ENCODE measurements at places on chromosomes 2 and 18. TPM values are rescaled to one million over a fixed set of nuclear protein-coding genes. Genes with fewer than 3 reads are reported as not detected.

- DNase-seq = no peak
- H3K36me3 ChIP-seq = no peaks in the 10 kb centered on the region
These were observed 122.3 kb downstream of the HNMT start for GRCh38 chr2:138086576-138086975.

- H3K4me1 ChIP-seq = no peaks in the 10 kb centered on the region
- H3K4me3 ChIP-seq = no peak overlapping the region
- H3K36me3 ChIP-seq = peaks cover 8% of the 10 kb centered on the region
- H3K27me3 ChIP-seq = no peaks in the 10 kb centered on the region
- no peak overlapping the region for H3K27ac ChIP-seq
- no peak for DNase-seq
These were observed 104.6 kb downstream of the KIAA1328 start for GRCh38 chr18:36933552-36933951.

GAREM2 gene
- 2.3 TPM for total RNA-seq

- no peak overlapping the region for H3K27ac ChIP-seq
- H3K4me3 ChIP-seq = no peak overlapping the region
- no peaks in the 10 kb centered on the region for H3K27me3 ChIP-seq
- peaks cover 9% of the 10 kb centered on the region for H3K4me1 ChIP-seq
- H3K36me3 ChIP-seq = peaks cover 4% of the 10 kb centered on the region
- DNase-seq = no peak
These were observed 30.1 kb upstream of the CEP68 start for GRCh38 chr2:65026154-65026553.

- H3K4me3 ChIP-seq = no peak overlapping the region
- H3K27me3 ChIP-seq = no peaks in the 10 kb centered on the region
- H3K4me1 ChIP-seq = peaks cover 15% of the 10 kb centered on the region
- DNase-seq = no peak
These were observed 209.5 kb downstream of the DYM start for GRCh38 chr18:49250816-49251388.

SSB gene
- 335 TPM for total RNA-seq

CRYGC gene
- total RNA-seq = not detected

CLEC4F gene
- 0.54 TPM for total RNA-seq
